ENCODE measurements at places on chromosomes 3 and 15.

- DNase-seq = peak; percentile 40
Measured at GRCh38 chr3:13650210-13651056, 101.5 kb downstream of the FBLN2 start.

DNA sequence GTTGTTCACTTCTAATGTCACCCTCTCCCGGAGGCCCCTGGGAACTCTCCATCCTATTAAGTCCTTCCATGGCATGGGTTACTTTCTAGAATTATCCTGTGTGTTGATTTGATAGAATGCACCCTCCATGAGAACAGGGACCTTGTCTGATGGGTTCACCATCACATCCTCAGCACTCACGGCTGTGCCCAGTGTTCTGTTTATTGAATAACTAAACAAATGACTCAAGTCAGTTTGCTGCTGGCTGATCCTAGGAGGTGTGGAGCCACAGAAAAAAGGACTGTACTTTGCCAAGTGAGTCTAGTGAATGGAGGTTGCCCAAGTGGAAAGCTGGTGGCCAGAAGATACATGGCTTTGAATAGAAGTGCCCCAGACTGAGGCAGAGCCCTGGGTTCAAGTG, 48.5 kb upstream of the RAB6B start:
- DNase-seq = no peak

DNA sequence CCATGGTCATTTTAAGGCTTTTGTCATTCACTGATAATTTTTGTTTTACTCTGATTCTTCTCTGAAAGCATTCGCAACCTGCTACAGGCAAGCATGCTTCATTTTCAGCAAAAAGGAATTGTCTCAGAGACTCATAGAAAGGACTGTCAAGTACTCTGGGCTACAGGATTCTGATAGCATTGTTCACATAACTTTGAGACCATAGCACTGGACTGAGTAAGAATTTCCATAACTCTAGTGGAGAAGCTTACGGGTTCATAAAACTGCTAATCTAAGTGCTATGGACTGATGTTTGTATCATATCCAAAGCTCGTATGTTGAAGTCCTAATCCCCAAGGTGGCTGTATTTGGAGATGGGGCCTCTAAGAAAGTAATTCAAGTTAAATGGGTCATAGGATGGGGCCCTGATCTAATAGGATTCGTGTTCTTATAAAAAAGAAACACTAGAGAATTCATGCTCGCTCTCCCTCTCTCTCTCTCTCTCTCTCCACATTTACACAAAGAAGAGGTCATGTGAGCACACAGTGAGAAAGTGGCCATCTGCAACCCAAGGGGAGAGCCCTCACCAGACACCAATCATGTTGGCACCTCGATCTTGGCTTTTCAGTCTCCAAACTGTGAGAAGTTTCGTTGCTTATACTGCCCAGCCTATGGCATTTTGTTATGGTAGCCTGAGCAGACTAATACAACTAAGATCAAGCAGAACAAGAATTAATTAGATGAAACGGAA, 60.4 kb downstream of the CRYGS start:
- DNase-seq = no peak

DNA sequence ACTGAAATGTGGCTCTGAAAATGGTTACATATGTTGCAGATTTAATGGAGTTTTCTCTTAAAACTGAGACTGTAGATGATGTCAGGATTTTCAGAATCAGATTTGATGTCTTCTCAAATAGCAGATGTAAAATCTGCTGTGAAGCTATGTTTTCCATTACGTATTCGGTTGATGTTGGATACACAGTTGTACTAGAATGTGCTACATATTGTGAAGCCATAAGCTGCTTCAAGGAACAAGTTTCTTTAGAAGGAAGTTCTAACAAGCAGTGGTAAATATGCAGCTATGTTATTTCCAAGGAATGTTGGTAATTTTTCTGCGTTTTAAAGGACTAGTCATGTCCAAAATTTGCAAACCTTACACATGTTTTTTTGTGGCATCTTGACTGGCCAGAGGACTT, 197.7 kb downstream of the RBMS3 start:
- no peak for DNase-seq

DNA sequence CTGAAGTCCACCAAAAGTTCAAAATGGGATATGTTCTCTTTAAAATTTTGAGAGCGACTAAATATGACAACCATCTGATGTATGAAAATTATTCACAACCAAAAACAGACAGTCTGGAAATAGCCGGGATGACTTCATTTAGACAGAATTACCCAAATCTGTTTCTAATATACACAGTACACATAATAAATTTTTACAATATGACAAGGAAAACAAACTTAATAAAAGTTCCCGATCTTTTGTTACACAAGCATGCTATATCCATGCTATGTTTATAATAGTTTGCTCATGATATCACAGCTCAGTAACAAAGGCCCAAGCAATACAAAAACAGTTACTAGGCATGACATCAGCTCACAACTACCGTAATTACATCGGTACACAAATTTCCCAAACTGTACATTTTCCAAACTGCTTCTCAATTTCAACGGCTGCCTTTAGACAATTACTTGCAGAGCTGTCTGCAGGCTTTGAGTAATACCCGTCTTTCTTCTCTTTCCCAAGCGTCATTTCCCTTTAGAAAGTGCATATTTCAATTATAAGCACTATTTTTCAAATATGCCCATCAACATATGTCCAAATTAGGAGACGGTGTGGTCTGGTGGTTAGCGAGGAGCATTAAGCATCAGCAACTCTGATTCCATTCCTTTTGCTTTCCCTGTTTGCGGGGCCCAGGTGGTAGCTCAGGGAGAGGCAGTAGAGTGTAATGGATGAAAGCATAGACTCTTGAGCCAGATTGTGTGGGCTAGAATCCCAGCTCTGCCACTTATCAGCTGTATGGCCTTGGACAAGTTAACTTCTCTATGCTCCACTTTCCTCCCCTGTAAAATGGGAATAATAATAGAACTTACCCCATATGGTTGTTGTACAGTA, 481.2 kb downstream of the FOXP1 start:
- DNase-seq = peak; percentile 6

- no peak for DNase-seq
Measured at GRCh38 chr3:33146791-33147445, 33.1 kb downstream of the CRTAP start.

DNA sequence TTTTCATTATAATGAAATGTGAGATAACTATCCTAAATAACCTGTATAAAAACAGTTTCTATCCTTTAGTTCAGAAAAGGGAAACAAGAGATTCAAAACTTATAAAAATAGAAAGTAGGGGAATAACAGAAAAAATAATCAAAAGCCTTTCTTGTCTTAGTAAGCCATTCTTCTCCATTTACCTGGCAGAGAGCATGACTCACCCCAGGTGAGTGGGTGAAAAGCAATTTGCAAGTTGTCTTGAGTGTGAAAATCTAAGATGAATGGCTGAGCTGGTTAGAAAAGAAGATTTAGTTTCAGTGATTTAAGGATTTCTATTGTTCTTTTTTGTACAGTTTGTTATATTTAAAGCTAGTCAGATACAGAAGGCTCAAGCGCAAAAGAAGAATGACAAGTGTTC, 702.0 kb downstream of the GRM7 start:
- no peak for DNase-seq

DNA sequence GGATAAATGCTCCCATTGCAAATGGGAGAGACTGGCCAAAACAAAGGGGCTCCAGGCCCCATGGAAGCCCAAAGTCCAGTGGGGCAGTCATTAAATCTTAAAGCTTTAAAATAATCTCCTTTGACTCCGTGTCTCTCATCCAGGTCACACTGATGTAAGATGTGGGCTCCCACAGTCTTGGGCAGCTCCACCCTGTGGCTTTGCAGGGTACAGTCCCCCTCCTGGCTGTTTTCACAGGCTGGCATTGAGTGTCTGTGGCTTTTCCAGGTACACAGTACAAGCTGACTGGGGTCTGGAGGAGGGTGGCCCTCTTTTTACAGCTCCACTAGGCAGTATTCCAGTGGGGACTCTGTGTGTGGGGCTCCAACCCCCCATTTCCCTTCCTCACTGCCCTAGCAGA, 45.9 kb downstream of the NIPA2 start:
- DNase-seq = no peak

GRCh38 chr3:101867511-101867910, 18.2 kb downstream of the NFKBIZ start:
- DNase-seq = no peak

- no peak for DNase-seq
Measured at GRCh38 chr15:86139828-86140227, 60.2 kb downstream of the AGBL1 start.

DNA sequence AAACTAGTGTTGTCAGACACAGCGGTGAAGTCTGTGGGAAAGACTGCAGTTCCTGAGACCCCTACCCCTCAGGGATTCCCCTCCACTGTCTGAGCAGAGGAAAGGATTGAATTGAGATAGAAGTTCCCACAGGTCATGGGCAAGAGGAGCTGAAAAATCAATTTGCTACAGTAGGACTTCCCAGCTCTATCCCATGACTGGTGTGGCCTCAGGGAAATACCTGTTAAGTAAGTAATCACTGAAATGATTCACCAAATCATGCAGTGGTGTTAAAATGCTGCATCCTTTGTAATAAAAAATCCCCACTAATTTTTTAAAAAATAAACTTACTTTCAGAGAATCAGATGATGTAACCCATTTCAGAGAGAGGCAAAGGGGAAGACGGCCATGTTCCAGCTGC, 45.0 kb upstream of the SPRED1 start:
- DNase-seq = no peak

- no peak for DNase-seq
Measured at GRCh38 chr3:170431054-170431453, 12.4 kb downstream of the CLDN11 start.

DNA sequence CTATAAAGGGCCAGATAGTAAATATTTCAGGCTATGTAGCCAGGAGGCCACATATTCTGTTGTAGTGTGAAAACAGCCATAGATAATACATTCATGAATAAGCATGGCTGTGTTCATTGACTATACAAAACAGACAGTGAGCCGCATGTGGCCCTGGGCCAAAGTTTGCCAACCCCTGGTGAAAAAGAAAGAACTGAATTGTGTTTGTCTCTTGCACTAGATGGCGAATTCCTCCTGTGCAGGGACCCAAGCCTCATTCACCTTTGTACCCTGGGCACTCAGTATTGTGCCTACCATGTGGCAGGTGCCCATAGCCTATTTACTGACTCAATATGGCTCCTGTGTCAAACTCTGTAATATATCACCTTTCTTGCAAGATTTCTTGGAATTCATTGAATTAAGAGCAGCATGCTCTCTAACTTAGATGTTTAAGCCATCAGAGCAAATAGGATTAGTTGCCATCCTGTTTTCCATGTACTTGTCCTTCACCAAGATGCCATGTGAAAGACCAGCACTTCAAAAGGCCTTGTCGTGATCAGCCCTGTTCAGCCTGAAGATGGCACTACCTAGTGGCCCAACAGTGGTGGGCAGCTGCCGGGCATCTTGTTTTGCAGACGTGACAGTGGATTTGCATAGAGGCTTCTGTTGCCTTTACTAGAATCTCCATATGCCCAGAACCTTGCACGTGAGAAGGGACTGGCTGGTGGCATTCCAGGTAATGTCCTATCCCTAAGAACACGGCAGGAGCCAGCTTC, 50.9 kb upstream of the CMTM7 start:
- DNase-seq = no peak

Measured in NCI-H774 (cell line).